ENCODE measurements at places on chromosomes 12 and 14.

GRCh38 chr12:107248187-107248586 lies 154.8 kb upstream of the CRY1 start:
- no peak for DNase-seq

GRCh38 chr14:42504433-42504832 lies 897.8 kb downstream of the LRFN5 start:
- DNase-seq = no peak

- no peak for DNase-seq
Measured at GRCh38 chr12:94073441-94074051, 74.8 kb upstream of the PLXNC1 start.

GRCh38 chr12:88362439-88362838 lies 217.8 kb downstream of the KITLG start:
- no peak for DNase-seq

- no peak for DNase-seq
Measured at GRCh38 chr12:48380596-48380995, 29.9 kb upstream of the ZNF641 start.

All from anterior cingulate cortex (tissue), 58 donors.